ENCODE measurements at places on chromosomes 2 and 18. TPM values are rescaled to one million over a fixed set of nuclear protein-coding genes. Genes with fewer than 3 reads are reported as not detected.

Gene ROCK1
- total RNA-seq, result 50.3 TPM

DNA sequence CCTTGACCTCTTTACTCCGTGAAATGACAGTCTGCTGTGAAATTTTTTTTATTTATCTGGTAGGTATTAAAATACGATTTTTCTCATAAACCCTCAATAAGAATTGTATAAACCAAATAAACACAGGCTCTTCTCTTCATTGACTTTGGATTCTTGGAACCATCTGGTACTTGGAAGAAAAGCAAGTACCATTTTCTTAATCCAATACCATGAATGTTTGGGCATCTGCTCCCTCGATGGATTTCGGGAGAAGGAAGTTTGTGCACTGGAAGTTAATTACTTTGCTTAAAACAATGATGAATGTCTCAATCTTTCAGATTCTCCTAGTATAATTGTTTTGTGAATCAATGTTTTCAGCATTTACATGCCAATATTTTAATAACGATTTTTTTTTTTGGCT lies 5.3 kb upstream of the SCG2 start:
- H3K27me3 ChIP-seq, result no peaks in the 10 kb centered on the region
- H3K27ac ChIP-seq, result no peak overlapping the region
- no peaks in the 10 kb centered on the region for H3K36me3 ChIP-seq
- DNase-seq, result no peak

DNA sequence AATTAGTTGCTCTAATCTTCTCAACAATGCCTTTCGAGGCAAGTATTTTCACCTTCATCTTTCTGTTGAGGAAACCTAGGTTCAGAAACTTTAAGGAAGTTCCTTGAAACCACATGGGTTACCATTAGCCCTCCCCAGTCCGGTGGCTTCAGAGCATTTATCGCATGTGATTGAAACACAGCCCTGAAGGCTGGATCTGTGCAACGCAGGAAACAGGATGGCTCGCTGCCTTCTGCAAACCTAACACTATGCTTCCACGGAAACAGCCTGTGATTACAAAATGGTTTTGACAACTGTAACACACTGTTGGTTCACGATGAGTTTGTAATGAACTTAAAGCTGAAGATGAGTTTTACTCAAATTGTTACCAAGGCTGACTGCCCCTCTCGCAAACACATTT lies 68.5 kb downstream of the EPB41L3 start:
- no peak overlapping the region for H3K27ac ChIP-seq
- H3K4me3 ChIP-seq, result no peak overlapping the region
- H3K27me3 ChIP-seq, result no peaks in the 10 kb centered on the region
- DNase-seq, result no peak
- no peaks in the 10 kb centered on the region for H3K4me1 ChIP-seq

DNA sequence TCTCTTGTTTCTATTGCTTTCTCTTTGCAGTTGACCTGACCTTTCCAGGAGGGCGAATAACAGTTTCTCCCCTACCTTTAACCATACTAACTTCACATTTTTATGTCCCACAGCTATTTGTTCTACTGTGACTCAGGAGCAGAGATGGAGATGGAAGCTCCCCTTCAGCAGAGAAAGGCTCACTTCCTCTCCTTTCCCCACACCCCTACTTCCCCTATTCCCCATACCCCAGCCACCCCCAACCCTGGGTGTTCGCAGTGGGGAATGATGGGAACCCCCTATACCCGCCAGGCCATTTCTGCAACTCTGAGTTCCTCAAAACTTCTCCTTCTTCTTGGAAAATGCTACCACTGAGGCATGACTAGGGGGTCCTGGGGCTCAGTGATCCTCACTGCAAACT lies 285.4 kb upstream of the MGAT5 start:
- H3K27me3 ChIP-seq, result no peaks in the 10 kb centered on the region
- no peaks in the 10 kb centered on the region for H3K36me3 ChIP-seq
- H3K4me1 ChIP-seq, result no peaks in the 10 kb centered on the region
- H3K27ac ChIP-seq, result no peak overlapping the region
- DNase-seq, result no peak

Gene CXCR1
- not detected for total RNA-seq

DNA sequence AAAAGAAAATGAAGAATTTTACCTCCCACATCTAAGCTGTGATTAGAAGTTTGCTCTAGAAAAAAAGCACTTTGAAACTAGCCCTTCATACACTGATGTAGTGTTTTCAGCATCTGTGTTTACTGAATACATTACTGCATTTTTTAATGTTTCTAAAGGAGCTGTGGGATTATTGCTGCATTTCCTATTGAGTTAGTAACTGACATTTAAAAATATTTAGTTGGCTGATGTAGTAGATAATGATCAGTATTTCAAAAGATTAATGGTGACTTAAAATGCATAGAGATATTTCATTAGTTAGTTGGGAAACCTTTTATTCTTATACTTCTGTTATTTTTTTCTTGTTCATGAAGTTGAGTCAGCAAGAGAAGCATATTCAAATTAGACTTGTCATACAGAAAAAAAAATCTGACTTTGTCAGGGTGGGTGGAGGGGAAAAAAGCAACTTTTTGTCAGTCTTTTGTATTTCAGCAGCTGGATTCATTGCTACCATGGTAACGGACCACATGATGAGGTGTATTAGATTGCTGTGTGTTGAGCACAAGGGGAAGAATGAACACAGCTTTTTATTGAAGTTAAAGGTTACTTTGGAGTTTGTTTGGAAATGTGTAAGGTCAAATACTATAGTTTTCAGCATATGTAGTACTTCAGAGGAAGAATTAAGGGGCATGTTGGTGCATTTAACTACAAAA lies at the start of gene DTNA:
Gene DTNA (plus strand): TSS at position 549 of the 692 bp plus-strand sequence. CDS start 45,679 bp downstream, outside the sequence.
- no peaks in the 10 kb centered on the region for H3K27me3 ChIP-seq
- H3K4me1 ChIP-seq, result no peaks in the 10 kb centered on the region
- no peaks in the 10 kb centered on the region for H3K36me3 ChIP-seq
- no peak within 1 kb of the TSS for H3K27ac ChIP-seq

- H3K4me3 ChIP-seq, result no peak overlapping the region
- DNase-seq, result no peak
- peak overlapping the region; percentile 2 for H3K27ac ChIP-seq
- no peaks in the 10 kb centered on the region for H3K36me3 ChIP-seq
These were observed 71.9 kb upstream of the NRP2 start for GRCh38 chr2:205610437-205610836.

DNA sequence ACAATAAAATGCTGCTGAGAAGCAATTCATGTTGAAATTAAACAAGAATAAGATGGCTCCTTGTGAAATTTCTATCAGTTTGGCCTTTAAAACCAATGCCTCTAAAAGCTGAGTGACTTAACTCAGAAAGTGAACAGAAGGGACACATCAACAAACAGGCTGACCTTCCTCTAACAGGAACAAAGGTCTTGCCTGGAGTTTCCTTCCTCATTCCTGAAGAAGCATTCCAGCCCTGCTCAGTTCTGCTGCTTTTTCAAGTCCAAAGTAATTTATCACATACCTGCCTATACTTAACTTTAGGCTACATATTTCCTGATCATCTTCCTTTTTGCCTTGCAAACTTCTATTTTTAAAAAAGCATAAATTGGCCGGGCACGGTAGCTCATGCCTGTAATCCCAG lies 14.1 kb downstream of the PTRHD1 start:
- H3K4me3 ChIP-seq, result no peak overlapping the region
- no peaks in the 10 kb centered on the region for H3K27me3 ChIP-seq
- H3K36me3 ChIP-seq, result no peaks in the 10 kb centered on the region
- peaks cover 23% of the 10 kb centered on the region for H3K4me1 ChIP-seq
- H3K27ac ChIP-seq, result peak overlapping the region; percentile 20
- DNase-seq, result peak; percentile 68

- H3K4me3 ChIP-seq, result no peak overlapping the region
- no peak overlapping the region for H3K27ac ChIP-seq
- DNase-seq, result no peak
- no peaks in the 10 kb centered on the region for H3K4me1 ChIP-seq
These were observed 21.7 kb upstream of the ABCA12 start for GRCh38 chr2:215160081-215160480.

Gene GULP1
- total RNA-seq, result 32.4 TPM

Gene GAREM2
- total RNA-seq, result 15.6 TPM

Gene CKAP2L
- 23.6 TPM for total RNA-seq

Gene MDH1B
- total RNA-seq, result 0.34 TPM

DNA sequence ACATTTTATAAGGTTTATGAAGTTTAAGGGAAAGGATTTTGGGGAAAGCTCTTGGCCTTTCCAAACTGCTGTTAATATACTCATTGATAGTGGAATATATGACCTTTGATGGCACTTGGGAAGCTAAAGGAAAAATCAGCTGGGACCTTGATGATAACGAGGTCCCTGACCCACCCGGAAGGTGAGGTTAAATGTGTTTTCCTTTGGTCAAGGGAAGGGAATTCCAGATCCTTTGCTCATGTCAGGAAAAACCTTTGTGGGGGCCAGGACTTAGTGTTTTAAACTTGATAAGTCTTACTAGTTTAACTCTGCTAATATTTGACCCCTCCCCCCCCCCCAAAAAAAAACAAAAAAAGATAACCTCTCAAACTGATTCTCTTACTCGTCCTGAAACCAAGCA lies 50.7 kb downstream of the CRIM1 start:
- H3K4me1 ChIP-seq, result peaks cover 58% of the 10 kb centered on the region
- H3K27ac ChIP-seq, result no peak overlapping the region
- no peak overlapping the region for H3K4me3 ChIP-seq
- H3K36me3 ChIP-seq, result peaks cover 3% of the 10 kb centered on the region

GRCh38 chr2:42859006-42859552 lies 66.7 kb upstream of the HAAO start:
- no peak overlapping the region for H3K27ac ChIP-seq
- H3K36me3 ChIP-seq, result no peaks in the 10 kb centered on the region
- no peak overlapping the region for H3K4me3 ChIP-seq
- peak; percentile 75 for DNase-seq

Gene POU3F3
- total RNA-seq, result not detected

GRCh38 chr2:128410035-128410757 lies 91.5 kb upstream of the HS6ST1 start:
- H3K4me1 ChIP-seq, result no peaks in the 10 kb centered on the region
- no peak for DNase-seq
- no peaks in the 10 kb centered on the region for H3K27me3 ChIP-seq
- H3K4me3 ChIP-seq, result no peak overlapping the region
- no peaks in the 10 kb centered on the region for H3K36me3 ChIP-seq

Gene CD28
- total RNA-seq, result 0.30 TPM

Gene CNRIP1
- total RNA-seq, result not detected

GRCh38 chr18:23631746-23632145 lies 31.0 kb downstream of the ANKRD29 start:
- no peaks in the 10 kb centered on the region for H3K27me3 ChIP-seq
- H3K27ac ChIP-seq, result no peak overlapping the region
- peaks cover 10% of the 10 kb centered on the region for H3K4me1 ChIP-seq
- DNase-seq, result no peak

Gene MYL12B
- total RNA-seq, result 457 TPM

DNA sequence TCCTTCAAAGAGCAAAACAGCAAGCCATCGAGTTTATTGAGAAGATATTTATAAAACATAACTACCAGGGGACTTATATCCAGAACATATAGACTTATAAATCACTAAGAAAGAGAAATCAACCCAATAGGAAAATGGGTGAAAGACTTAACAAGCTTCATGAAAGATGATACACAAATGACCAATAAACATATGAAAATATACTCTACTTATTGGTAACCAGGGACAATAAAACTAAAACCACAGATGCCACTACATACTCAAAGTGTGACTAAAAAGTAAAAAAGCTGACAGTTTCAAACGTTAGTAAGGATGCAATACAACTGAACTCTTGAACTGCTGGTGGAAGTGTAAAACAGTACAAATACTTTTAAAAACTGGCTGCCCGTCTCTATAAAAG lies 154.3 kb downstream of the TMEM163 start:
- no peaks in the 10 kb centered on the region for H3K4me1 ChIP-seq
- no peaks in the 10 kb centered on the region for H3K36me3 ChIP-seq
- H3K27ac ChIP-seq, result no peak overlapping the region
- no peak for DNase-seq
- no peak overlapping the region for H3K4me3 ChIP-seq

Gene CD226
- 0.02 TPM for total RNA-seq

DNA sequence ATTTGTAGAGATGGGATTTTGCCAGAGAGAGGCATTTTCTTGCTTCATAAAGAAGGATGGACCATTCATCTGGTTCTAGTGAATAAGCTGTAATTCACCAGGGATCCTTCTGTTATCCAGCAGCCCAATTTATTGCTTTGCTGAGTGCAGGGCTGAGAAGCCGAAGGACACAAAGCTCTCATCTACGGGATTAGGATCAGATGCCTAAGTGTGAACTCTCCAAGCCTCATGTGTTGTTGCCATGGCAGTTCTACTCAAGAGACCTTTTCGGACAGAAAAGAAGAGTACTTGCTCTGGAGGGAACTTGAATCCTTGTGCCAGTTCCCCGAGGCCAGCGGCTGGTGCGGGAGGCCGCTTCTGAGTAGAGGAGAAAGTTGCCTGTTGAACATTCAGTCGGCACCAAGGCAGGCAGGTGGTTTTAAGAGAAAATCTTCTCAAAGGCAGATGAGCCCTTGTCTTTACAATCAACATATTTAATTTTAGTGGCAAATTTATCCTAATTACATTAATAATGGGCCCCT lies 38.4 kb upstream of the MBP start:
- H3K27ac ChIP-seq, result no peak overlapping the region
- H3K4me3 ChIP-seq, result no peak overlapping the region
- no peaks in the 10 kb centered on the region for H3K4me1 ChIP-seq
- no peak for DNase-seq

- no peaks in the 10 kb centered on the region for H3K36me3 ChIP-seq
- H3K4me1 ChIP-seq, result no peaks in the 10 kb centered on the region
- DNase-seq, result peak; percentile 39
- H3K4me3 ChIP-seq, result no peak overlapping the region
- H3K27me3 ChIP-seq, result no peaks in the 10 kb centered on the region
These were observed 5.2 kb downstream of the EML6 start for GRCh38 chr2:54728669-54729120.

DNA sequence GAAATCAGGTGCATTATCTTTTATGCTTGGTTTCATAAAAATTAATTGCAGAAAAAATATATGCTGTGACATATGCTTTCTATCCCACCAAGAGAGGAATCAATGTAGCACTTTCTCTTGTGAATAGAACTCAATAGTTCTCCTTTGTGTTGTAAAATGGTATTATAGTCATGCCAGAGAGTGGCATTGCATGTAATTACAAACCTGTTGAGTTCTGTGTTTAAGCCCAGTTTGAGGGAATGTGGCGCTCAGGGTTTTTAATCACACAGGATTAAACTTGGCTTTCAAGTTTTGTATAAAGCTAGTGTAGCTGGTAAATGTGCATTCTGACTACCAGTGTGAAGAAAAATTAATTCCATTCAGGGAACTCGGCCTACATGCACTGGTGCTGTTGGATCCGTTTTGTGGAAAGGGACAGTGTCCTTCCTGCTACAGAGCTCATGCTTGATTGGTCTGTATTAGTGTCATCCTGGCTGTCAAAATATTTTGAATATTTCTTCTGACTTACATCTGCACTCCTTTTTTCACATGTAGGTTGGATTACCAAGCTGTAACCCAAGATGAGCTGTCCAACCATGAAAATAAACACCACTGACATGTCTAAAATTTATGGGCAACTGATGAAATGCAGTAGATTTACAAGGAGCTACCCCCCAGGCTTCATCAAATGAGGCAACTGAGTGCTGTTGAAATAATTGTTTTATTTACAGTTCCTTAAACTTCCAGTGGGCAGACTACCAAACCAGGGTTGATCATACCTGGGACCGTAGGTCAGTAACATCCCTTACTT lies 80.3 kb downstream of the SLC4A3 start:
- H3K27ac ChIP-seq, result no peak overlapping the region
- DNase-seq, result no peak
- H3K4me3 ChIP-seq, result no peak overlapping the region

- 0 out of 2 replicates have a peak, but pooled peaks cover 2% of the 10 kb centered on the region for H3K36me3 ChIP-seq
- H3K4me3 ChIP-seq, result peak within 1 kb of the TSS; percentile 90
- H3K27me3 ChIP-seq, result no peaks in the 10 kb centered on the region
These were observed at the start of gene POLE4 for GRCh38 chr2:74958274-74959105. TSS of gene POLE4 (plus strand) at chr2:74958643. CDS start at chr2:74958680, 37 bp downstream.

GRCh38 chr2:149184991-149185390 lies 145.4 kb upstream of the LYPD6 start:
- no peak for DNase-seq
- H3K36me3 ChIP-seq, result no peaks in the 10 kb centered on the region
- no peak overlapping the region for H3K27ac ChIP-seq

Measured in Caco-2 (cell line).